ENCODE measurements at places on chromosomes 5 and 9.

- DNase-seq: no peak
Observed at GRCh38 chr5:62316176-62316502, 10.1 kb downstream of the KIF2A start.

- DNase-seq: no peak
Observed at GRCh38 chr9:105444130-105444529, 3.7 kb upstream of the FSD1L start.

DNA sequence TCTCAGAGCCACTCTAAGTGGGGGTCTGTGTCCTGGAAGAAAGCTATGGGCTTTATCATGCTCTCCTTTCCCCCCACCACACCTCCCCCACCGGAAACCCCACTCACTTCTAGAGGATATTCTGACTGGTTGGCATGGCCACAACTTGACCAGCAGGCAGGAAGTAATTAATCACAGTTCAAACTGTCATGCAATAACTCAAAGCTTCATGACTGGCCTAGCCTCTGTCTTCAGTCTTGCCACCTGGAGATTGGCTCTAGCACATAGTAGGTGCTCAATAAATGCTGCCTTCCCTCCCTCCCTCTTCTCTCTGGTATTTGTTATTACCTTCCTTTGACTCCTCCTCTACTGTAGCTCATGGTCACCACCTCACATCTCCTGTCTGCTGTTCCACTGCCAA, 124.7 kb downstream of the GABBR2 start:
- DNase-seq: no peak

- no peak for DNase-seq
Observed at GRCh38 chr5:22986281-22986680, 133.1 kb upstream of the CDH12 start.

GRCh38 chr5:3489239-3489843, 106.3 kb upstream of the IRX1 start:
- DNase-seq: no peak

- no peak for DNase-seq
Observed at GRCh38 chr5:135433681-135434426, 13.3 kb downstream of the DCANP1 start.

- DNase-seq: no peak
Observed at GRCh38 chr5:174220417-174220816, 174.9 kb downstream of the NSG2 start.

- DNase-seq: no peak
Observed at GRCh38 chr9:98365227-98365669, 109.8 kb upstream of the TBC1D2 start.

GRCh38 chr9:92160786-92161185, 45.6 kb upstream of the SPTLC1 start:
- DNase-seq: no peak

DNA sequence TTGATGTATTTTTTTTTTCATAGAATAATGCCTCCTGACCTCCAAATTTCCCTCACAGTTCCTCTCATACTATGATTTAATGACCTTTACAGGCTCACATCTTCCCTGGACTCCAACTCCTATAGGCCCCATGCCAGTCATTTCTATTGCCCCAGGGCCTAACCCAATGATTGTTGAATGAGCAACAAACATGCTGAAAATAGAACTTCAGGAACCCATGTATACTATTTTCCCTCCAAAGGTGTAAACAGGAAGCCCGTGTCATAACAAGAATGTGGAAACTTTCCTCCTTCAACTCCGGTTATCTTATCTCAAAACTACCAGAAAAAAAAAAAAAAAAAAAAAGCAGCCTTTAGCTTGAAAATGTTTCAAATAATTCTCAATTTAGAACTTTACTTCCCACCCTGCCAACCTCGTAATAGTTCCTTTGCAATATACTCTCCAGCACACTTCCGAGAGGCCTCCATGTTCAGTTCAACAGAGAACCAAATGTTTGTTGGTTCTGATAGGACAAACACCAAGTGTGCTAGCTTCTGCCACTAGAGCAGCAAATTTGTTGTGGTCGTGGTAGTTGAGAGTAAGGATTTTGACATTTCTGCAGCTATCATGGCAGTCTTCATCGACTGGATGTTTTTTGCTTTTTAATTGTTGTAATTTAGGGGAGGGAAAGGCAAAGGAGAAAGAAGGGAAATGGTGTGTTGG, 25.8 kb downstream of the TRPM6 start:
- DNase-seq: no peak
